ENCODE measurements at places on chromosomes 7 and 10.

DNA sequence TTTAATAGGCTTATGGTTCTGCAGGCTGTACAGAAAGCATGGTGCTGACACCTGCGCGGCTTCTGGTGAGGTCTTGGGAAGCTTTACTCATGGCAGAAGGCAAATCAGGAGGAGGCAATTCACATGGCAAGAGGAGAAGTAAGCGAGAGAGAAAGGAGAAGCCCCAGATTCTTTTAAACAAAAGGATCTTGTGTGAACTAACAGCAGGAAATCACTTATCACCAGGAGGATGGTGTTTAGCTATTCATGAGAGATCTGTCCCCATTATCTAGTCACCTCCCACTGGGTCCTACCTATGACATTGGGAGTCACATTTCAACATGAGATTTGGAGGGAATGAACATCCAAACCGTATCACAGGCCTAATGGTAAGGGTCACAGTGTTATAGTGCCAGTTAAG is 678.0 kb upstream of the KCND2 start:
- DNase-seq = no peak

DNA sequence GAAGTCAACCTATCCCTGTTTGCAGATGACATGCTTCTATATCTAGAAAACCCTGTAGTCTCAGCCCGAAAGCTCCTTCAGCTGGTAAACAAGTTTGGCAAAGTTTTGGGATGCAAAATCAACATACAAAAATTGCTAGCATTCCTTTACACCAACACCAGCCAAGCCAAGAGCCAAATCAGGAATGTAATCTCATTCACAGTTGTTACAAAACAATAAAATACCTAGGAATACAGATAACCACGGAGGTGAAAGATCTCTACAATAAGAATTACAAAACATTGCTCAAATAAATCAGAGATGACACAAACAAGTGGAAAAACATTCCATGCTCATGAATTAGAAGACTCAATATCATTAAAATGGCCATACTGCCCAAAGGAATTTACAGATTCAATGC is 50.4 kb upstream of the ZNF365 start:
- no peak for DNase-seq

DNA sequence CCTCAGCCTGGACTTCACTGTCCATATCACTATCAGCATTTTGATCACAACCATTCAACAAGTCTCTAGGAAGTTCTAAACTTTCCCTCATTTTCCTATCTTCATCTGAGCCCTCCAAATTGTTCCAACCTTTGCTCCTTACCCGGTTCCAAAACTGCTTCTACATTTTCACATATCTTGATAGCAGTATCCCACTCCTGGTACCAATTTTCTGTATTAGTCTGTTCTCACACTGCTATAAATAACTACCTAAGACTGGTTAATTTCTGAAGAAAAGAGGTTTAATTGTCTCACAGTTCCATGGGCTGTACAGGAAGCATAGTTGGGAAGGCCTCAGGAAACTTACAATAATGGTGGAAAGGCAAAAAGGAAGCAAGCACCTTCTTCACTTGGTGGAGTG is 11.9 kb downstream of the THAP5 start:
- no peak for DNase-seq

GRCh38 chr10:102675011-102675665 is 30.9 kb downstream of the TRIM8 start:
- no peak for DNase-seq

DNA sequence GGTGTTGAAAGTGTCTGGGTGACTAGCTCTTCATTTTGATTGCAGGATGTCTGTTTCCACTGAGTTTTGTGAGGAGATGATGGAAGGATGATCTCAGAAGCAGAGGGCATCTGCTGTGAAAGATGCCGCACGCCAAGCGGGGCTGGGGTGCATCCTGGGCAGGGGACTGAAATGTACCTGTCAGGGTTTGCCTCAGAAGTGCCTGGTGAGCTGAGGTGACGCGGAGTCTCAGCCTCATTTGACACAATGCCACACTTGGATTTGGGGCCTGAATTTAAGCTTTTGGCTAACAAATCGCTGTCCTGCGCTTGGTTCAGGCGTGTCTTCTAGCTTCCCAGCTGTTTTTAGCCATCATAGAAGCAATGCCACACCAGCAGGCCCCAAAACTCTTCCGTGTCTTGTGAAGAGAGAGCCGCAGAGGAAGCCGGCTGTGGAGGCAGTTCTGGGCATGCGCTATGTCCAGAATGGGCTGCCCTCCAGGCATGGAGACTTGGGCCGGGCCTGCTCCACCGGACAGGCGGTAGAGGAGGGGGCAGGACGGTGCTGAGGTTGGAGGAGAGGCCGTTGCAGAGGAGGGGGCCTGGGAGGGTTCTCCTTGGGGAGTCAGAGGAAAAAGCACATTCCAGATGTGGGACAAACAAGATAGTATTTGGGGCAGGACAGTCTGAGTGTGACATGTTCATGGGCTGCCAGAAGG is 31.2 kb downstream of the WDR86 start:
- no peak for DNase-seq

DNA sequence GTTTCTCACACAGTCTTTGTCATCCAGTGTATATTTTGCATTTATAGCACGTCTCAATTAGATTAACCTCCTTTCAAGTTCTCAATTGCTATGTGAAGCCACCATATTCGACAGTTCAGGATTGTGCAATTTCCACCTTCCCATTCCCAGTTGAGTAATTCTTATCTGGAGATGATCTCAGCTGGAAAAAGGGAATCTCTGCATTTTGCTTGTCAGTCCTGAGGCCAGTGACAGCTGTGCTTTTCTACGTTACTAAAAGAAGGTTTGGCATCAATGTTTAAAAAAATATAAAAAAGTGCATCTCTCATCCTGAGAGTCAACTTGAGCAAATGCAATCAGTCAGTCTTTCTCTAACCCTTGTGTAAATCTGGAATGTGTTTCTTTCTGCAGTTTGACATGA is 247.7 kb downstream of the PRKG1 start:
- no peak for DNase-seq

GRCh38 chr7:53993224-53993623 is 549.0 kb upstream of the VSTM2A start:
- no peak for DNase-seq

DNA sequence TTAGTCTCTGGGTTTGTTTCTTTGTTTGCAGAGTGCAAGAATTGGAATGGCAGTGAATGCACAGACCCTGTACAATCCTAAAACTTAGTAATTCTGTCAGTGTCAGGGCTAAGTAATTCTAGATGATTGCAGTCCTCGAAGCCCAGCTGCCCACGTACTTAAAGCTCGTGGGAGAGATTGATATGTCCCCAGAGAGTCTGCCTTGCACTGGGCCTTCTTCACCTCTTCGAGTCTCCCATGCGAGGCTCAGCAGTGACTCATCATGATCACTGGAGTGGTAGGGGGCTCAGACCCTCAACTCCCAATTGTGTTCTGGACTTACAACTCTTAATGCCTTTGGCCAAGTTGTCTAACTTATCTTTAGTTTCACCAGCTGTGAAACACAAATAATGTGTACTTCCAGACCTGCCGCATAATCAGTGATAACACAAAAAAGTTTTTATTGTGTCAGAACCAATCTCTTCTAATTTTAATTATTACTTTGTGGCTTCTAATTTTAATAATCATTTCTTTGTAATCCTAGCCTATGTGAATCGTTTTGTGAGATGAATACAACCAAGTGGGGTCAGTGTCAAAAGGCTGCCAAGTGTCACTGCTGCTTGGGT is 345.6 kb upstream of the LRGUK start:
- DNase-seq = no peak

DNA sequence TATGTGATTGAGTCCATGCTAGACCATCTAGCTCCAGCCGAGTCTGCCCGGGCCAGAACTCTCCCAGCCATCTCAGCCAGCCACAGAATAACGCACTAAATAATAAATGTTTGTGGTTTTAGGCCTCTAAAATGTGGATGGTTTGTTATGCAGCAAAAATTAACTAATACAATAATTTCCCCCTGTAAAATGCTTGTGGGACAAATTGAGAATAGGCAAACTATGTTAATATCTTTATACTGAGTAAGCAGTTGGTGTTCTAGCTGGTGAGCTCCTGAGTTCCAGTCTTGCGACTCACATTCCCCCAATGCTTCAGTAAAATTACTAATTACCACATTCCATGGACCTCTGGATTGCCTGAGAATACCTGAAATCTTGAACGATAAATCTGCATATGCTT is 316.8 kb upstream of the NFE2L3 start:
- no peak for DNase-seq

DNA sequence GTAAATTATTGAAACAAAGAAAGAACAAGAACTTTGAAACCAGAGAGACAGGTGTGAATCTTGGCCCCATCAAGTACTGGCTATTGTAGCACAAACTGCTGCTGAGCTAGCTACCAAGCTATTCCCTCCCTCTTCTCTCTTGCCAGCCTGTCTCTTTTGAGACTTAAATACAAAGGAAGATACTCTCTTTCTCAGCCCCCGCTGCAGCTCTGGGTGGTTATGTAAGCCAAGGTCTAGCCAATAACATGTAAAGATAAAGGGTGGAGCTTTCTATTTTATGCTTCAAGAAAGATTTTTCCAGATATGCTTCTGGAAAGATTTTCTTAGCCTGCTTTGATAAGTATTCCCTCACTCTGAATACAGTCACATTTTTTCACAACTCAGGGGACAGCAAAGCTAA is 17.2 kb downstream of the BAZ1B start:
- DNase-seq = no peak

- DNase-seq = no peak
Measured at GRCh38 chr7:66050990-66051448, 24.6 kb upstream of the ASL start.

- DNase-seq = no peak
Measured at GRCh38 chr7:138116141-138116540, 39.9 kb downstream of the AKR1D1 start.

- DNase-seq = no peak
Measured at GRCh38 chr7:68730964-68731363, 867.3 kb upstream of the AUTS2 start.

DNA sequence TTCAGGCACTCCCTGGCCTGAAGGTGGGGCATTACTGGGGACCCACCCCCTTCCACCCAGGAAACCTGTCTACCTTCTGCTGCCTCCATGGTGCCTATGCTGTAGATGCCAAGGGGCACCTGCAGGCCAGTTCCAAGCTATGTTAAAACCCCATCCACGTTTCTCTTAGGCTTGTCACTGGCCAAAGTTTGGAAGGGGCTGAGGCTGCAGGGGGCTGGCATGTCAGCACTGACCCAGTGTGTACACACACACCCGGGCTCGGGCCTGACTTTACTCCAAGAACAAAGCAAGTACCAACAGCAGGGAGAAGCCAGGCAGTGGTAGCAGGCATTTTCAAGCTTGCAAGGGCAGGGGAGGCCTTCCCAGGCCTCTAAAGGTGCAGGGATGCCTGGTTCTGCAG is 53.8 kb upstream of the PCDH15 start:
- no peak for DNase-seq

DNA sequence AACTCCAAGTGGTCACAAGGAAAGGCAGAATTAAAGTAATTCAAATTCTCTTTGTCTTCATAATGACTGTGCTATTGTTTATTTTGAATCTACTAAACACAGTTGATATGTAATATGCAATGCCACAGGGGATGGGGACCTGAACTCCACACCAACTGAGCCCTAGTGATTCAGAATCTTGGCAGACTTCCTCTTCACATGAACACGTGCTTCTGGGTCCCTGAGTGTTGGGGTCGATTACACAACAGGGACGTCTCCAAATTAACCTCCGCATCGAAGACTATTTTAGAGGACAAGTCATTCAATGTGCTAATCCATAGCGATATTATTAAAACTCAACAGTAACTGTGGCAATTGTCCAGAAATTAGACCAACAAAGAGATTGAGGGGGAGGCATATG is 95.3 kb upstream of the CARD11 start:
- DNase-seq = no peak

DNA sequence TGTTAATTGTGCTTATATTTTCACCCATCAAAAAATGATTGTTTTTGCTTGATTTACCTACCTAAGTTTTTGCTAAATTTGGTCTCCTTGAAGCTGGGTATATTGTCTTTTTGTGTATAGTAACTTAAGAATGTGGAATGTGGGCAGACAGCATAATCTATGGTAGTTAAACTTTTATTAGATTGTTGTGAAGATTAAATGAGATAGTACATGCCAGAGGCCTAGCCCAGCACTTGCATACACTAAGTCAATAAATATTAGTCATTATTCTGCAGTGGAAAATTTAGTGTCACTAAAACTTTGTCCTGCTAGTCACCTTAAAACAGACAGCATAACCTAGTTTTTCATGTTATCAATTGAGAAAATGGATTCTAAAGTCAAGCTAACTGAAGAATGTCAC is 19.3 kb upstream of the RPA3 start:
- DNase-seq = no peak

DNA sequence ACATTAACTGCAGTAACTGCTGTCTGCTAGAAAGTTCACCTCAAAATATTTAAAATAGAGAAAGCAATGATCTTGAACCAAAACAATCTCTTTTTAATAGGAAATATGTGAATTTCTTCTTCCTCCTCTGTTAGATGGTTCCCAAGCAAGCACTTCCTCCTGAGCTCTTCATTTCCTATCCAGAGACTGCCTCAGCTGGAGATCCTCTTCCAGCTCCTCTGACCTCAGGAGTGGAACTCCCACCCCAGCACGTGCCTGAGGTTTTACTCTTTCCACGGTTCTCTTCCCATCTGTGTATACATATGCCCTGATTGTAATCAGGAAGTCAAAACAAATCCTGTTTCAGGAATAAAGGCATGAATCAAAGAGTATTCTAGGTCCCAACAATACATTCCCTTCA is 5.6 kb downstream of the DENND11 start:
- DNase-seq = no peak

GRCh38 chr10:62681211-62681940 is 123.1 kb upstream of the ADO start:
- peak; percentile 36 for DNase-seq

DNA sequence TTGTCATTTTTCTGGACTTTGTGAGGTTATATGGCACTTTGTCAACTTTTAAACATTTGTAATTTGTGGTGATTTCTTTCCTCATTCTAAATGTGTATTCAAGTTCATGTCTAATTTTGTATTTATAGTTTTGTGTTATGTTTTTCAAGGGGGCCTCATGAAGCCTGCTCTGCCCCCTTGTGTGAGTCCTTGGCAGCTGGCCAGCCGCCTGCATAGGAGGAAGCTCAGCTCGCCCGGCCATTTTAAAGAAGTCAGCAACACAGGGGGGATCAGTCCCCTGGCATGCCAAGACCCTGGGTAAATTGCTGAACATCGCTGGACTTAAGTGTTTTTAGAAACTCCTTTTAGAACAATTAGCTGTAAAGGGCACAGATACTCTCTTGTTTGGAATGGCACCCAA is 123.0 kb downstream of the ANLN start:
- DNase-seq = no peak

- DNase-seq = no peak
Measured at GRCh38 chr7:50865450-50865849, 82.8 kb upstream of the GRB10 start.

DNA sequence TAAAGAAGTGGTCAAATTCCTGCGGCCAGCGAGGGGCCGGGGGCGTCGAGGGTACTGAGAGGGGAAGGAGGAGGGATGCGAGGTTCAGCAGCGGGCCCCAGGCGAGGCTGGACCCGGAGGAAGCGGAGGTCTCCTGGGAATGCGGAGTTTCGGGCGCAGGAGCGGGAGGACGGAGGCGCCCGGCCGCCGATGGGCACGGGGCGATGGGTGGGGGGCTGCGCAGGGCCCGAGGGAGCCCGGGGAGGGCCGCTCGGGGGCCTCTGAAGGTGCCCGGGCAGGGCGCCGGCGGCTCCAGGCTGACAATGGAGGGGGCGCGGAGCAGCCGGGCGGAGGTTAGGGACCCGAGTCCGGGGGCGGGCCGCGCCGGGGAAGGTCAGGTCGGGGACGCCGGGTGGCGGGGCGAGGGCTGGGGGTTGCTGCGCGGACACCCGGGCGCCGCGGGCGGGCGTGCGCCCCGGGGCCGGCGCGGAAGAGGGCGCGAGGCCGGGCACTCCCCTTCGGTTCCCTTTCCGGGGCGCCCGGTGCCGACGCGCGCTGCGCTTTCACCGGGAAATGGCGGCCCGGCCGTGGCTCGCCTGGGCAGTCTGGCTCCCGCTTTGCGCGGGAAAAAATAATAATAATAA is 683 bp downstream of the MACROH2A2 start:
- DNase-seq = peak; percentile 5

Measured in T-helper 2 cell (primary cell).